HFFc6 (cell line): ENCODE measurements at places on chromosomes 6 and 20.

DNA sequence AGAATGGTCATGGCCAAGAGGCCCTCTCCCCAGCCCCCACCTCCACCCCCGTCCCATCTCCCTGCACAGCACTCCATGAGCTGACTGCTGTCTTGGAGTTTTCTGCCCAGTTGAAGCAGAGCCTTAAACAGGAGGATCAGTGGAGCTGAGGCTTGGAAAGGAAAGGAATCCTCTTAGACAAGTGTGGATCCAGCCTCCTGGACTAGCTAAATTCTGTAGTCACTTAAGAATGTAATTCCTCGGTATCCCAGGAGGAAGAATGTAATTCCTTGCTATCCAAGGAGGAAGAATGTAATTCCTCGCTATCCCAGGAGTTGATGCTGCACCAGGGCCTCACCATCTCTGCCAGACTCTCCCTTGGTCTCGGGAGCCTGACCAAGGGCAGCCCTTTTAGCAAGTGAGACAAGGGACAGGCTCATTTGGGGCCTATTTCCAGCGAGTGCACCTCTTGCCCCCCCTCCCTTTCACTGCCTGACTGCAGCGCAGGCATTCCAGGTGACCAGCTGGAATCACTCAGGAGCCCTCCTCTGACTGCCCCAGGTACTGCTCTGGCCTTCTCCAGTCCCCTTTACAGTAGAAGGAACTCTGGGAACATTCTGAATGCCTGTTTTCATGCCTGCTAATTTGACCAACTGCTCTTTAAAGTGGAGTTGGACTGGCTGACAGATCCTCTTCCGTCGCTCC is 76.2 kb downstream of the TCP11 start:
- no peak for DNase-seq

DNA sequence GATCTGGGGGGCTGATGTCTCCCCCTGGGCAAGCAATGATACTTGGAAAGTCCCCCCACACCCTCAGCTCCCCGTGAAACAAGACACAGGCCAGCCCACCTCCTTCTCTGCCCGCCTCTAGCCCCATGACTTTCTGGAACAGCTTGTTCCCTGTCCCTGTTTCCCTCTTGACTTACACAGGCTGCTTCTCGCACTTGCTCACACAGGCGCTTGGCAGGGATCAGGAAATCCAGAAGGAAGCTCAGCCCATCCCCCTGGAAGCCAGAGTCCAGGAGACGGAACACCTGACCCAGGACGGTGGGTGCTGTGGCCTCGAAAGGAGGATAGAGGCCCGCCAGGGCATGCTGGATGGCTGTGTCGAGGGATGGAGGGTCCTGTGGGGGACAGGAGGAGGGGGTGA is 14.8 kb downstream of the KIAA1755 start:
- no peak for DNase-seq

DNA sequence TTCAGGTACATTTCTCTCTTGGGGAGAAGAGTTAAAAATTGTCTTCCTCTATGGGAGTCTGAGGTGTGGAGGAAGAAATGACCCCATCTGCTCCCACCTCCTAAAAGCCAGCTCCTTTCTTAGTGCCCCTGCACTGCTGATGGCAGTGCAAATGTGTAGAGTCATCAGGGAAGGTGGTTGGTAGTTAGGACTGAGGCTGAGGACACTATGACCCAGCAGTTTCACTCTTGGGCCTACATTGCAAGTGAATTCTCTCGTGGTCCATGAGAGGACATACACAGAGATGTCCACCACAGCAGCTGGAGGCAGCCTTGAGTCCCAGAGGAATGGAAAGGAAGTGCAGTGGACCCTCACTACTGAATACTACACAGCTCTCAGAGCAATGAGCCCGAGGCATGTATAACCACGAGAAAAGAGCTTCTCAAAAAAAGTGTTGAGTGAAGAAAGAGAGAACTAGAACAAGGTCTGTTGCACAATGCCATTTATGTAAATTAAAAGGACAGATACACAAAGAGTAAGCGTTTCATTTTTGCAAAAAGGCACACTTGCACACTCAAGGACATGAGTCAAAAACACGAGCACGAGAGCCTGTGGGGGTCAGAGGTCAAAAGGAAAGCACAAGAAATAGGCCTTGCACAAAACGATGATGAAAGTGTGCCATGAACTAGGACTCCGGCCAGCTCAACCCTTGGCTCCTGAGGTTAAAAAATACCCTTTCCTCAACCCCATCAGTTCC is 308.2 kb upstream of the PRND start:
- no peak for DNase-seq

GRCh38 chr6:155273431-155273830 is 9.6 kb downstream of the CLDN20 start:
- peak; percentile 92 for DNase-seq

DNA sequence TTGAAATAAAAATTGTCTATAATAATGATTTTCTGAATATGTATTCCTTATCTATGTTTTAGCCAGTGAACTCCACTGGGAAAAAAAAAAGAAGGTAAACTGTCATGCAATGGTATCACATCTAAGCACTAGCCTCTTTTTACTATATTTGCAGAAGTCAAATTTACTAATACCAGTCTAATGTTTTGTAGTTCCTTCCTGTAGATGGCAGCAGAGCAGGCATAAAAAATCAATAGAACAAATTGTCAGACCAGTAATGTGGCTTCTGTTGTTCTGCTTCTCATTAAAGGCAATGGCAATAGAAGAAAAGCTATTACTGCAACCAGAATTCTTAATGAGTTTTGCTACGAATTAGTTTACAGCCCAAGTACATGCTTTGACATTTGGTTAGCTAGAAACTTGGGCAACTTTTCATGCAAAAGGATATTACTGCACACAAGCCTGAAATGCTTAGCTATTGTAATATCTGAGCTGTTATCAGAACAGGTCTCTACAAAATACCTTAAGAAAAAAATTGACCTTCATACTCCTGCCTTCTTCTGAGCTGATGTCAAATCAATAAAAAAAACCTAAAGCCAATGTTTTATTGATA is 476.9 kb downstream of the KHDRBS2 start:
- peak; percentile 15 for DNase-seq

DNA sequence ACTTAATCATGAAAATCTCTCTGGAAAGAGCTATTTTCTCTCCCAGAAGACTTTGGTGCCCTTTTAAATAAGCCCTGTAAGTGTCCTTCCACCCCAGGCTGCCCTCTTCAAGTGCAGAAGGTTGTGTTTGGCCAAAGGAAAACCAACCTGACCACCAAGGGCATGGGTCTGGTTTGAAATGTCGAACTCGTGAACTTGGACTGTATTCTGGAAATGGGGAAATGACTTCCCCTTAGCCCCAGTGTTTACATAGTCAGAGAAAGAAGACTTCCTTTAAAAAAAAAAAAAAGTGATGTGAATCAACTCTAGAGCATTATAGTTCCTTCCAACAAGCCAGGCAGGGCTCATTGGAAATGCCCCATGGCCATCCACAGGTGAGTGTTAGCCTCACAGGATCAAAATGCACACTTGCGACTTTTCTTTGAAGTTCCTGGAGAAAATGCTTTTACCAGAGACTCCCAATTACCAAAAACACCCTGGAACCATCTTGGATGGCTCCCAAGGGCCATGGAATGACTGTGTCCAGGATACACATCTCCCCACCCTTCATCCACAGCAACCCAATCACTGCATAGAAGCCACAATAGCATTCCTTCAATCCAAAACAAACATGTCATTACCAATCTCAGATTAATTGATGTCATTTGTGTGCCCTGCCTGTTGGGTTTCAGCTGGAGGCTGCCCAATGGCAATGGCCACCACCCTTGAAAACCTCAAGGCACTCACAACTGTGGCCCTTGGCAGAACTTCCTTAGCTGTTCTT is 133.8 kb downstream of the CLIC5 start:
- no peak for DNase-seq

GRCh38 chr20:12947691-12948090 is 61.1 kb upstream of the SPTLC3 start:
- DNase-seq: no peak

- no peak for DNase-seq
Measured at GRCh38 chr6:13338038-13338437, 9.7 kb upstream of the TBC1D7 start.

- no peak for DNase-seq
Measured at GRCh38 chr6:13990796-13991195, 66.0 kb downstream of the RNF182 start.

- DNase-seq: no peak
Measured at GRCh38 chr6:99613705-99614429, 7.2 kb downstream of the PRDM13 start.
